ENCODE measurements at places on chromosomes 3 and 15.
A peak's percentile ranks its signal among the peaks of the same experiment; 100 is the strongest.

DNA sequence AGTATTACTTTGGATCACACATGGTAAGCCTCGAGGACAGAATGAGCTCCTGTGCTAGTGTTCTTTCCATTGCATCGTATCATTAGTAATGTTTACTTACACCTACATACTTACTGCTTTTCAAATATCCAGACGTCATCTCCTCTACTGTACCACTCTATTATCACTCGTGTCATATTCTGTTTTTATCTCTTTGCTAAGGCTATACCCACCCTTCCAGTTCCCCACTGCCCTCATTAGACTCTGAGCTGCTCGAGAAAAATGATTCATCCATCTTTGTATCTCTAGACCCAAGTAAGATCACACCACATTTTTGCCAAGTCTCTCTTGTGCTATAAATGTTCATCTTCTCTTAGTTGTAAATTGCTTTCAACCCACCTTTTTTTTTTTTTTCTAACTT lies 245.7 kb downstream of the TIGIT start:
- DNase-seq: no peak

- no peak for DNase-seq
Measured at GRCh38 chr15:25394898-25395297, 43.9 kb downstream of the UBE3A start.

GRCh38 chr3:23889386-23889785 lies 27.4 kb downstream of the NKIRAS1 start:
- DNase-seq: peak; percentile 45

DNA sequence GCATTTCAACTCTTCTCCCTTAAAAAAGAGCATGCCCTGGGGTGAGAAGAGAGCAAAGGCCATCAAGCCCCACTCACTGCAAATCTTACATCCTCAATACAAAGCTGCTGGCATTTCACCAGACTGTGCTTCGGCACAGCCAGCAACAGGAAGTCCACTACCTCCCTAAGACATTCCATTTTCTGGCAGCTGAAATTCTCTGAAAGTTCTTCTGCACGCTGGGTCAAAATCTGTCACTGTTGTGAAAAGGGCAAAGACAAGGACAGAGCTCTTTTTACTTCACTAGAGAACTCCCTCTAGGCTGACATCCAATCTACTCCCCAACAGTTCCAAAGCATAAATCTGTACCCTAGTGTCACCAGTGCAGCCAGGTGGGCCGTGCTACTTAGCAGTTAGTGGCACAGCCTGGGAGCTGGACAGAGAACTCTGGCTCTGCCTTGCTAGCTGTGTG lies 6.3 kb downstream of the MTMR10 start:
- DNase-seq: peak; percentile 34

GRCh38 chr3:52351762-52352368 lies 35.7 kb downstream of the DNAH1 start:
- DNase-seq: no peak

GRCh38 chr3:170697908-170698307 lies 112.0 kb upstream of the SLC7A14 start:
- no peak for DNase-seq

DNA sequence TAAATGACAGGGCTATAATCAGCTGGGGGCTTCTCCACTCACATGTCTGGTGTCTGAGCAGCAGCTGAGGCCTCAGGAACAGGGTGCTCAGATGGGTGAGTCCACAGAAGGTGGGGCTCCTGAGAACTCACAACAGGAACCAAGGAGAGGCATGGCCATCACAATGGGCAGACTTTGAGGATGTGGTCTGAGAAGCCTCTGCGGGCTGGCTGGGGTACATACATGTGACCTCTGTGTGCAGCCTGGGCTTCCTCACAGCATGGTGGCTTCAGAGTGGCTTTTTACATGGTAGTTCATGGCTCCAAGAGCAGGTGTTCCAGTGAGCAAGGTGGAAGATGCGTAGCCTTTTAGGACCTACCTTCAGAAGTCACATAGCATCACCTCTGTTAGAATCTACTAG lies 58.8 kb downstream of the TRPC1 start:
- DNase-seq: no peak

DNA sequence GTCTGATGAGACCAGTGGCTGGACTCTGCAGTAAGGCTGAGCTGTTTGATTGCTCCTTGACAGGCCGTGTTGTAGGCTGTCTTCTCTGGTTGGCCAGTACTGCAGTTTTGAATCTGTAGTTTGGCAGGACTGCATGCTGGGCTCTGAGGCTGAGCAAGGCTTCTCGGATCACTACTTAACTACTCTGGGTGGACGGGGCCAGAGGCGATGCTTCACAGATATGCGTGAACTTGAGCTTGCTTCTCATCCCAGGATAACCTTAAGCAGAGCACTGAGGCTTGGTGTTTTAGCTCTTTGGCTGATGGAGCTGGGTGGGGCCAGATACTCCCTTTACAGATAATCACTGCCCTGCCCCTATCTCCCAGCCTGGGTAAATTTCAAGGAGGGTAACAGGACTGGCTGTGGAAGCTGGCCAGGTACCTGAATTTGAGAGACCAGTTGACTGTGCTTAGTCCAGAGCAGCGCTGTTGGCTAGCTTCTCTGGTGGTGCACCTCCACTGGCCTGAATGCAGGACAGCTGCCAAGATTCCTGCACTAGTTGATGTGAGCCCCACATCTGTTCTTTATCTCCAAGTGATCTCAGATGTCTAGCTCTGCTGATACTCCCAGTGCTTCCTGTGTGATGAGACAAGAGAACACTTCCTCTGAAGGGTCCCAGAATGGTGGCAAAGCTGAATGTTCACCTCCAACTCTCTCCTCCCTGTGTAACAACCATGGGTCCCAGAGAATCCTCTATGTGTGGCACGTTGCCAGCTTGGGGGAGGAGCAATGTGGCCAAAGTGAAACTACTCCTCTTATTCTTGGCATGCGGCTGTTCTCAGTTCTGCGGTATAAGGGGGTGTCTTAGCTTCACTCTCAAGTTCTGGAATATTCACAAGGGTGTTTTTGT lies 37.9 kb downstream of the RPL39L start:
- DNase-seq: peak; percentile 62

DNA sequence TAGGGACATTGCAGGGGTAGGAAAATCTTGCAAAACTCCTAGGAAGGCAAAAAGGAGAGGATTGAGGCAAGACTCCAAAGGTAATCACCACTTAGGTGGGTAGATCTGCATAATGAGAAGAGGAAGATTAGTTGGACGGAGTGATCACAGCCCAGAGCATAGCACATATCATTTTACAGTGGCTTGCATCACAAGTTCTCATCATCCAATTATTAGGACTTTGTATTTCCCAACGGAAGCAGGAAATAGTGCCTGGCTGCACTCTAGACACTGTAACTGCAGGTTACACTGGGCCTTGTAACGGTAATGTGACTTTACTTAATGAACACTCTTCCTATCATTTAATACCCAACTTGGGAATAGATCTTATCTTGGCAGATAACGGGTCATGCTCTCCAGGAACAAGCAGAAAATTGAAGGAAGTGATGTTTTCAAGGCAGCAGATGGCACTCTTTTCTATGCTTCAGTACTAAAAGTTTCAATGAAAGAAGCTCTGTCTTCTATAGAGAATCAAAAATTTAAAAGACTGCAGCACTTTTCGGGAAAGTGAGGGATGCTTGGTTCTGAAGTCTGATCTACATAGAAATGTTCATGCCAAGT lies 101.9 kb upstream of the KCNMB2 start:
- DNase-seq: peak; percentile 3

DNA sequence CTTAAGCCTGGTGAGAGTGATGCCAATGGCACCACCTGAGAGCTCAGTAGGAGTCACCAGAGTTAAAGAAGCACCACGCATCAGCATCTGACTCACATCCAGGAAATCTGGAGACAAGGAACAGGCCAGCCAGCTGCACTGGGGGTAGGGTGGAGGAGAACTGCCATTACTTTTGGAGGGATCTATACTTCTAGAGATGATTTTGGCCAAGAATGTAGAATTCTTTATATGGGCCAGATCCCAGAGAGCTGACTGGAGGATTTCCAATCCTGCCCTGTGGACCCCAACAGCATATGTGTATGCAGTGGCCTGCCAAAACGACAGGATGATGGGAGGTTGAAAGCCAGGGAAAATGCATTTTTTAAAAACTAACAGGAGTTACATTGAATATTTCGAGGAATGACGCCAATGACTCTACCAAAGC lies 29.8 kb downstream of the CCR3 start:
- DNase-seq: no peak

GRCh38 chr15:48371550-48371949 lies 40.3 kb downstream of the DUT start:
- no peak for DNase-seq

- no peak for DNase-seq
Measured at GRCh38 chr3:145936971-145937370, 224.0 kb downstream of the PLOD2 start.

DNA sequence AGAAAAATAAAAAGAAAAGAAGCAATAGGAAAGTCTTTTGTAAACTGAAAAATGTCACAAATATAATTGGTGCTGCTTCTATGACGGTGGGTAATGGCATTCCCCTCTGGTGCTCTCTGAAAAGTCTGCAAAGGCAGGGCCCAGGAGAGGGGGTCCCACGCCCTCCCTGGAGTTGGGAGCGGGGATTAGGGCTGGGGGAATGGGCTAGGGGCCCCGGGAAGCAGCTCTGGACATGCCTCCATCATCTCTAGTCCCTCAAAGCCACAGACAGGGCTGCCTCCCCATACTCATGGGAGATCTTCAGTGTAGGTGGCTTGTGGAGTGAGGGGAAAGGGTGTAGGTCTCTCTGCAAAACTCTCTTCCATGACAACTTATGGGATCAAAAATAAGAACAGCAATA lies 7.8 kb upstream of the RHCG start:
- DNase-seq: no peak

DNA sequence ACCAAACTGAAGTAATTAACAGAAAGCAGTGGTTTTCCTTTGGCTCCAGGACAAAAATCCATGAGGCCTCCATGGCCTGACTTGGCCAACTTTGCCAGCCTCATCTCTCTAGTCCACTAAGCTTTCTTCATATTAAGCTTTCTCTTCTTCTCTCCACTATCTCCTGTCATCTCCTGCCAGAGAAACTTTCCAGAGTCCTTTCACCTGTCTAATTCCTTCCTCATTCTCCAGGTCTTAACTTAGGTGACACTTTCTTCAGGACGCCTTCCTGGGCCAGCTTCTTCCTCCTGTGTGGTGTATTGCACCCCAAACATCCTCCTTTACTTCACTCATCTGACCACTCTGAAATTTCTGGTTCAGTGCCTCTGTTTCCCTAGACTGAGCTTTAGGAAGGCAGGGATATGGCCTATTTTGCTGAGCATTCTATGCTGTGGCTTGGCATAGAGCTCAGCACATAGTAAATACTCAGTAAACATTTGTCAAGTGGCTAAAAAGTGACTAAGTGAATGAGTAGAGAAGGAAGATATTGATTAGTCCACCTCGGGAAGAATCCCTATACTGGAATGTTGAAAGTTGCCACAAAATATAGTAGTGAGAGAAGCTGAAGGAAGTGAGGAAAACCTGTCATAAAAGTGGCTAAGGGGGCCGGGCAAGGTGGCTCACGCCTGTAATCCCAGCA lies 34.6 kb upstream of the IGF2BP2 start:
- no peak for DNase-seq

DNA sequence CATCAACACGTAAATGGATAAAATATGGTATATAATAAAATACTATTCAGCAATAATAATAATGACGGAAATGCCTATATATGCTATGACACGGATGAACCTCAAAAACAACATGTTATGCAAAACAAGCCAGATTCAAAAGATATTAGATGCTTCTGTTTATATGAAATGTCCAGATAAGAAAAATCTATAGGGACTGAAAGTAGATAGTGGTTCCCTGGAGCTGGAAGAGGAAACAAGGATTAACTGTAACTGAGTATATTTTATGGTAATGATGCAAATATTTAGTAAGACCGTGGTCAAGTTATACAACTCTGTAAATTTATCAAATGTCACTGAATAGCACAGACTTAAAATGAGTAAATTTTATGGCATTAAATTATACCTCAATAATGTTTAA lies 25.8 kb upstream of the WDR49 start:
- no peak for DNase-seq

- no peak for DNase-seq
Measured at GRCh38 chr3:114404590-114404989, 110.8 kb downstream of the TIGIT start.

GRCh38 chr3:23758253-23758838 lies 47.4 kb upstream of the UBE2E1 start:
- no peak for DNase-seq

DNA sequence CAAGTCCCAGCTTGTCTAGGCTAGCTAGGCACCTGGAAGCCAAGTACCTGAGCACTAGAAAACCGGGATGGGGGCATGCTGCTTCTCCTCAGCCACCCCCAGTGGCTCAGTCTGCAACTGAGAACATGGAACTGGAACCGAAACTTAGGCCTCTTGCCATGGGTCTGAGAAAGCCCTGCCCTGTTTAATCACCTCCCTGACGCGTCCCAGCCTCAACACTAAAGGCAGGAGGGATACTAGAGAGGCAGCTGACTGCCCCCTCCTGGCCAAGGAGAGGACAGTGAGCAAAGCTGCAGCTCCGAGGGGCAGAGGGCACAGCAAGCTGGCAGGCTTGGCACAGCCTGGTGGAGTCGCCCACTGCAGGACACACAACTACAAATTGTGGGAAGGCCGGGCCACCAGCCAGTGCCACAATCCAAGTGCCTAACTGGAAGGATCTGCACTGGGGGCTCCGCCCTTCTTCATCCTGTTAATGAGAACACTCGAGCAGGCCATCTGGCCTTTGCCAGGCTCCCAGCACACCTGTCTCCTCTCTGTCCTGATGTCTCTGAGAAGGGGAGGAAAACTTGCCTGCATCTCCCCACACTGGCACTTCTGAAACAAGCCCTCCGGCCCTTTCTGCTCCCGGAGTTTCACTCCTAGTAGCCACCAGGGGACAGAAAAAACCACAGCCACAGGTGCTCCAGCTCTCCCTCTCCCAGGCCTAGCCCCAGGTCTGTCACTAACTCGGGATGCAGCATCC lies 53.7 kb downstream of the BDH1 start:
- DNase-seq: peak; percentile 78

DNA sequence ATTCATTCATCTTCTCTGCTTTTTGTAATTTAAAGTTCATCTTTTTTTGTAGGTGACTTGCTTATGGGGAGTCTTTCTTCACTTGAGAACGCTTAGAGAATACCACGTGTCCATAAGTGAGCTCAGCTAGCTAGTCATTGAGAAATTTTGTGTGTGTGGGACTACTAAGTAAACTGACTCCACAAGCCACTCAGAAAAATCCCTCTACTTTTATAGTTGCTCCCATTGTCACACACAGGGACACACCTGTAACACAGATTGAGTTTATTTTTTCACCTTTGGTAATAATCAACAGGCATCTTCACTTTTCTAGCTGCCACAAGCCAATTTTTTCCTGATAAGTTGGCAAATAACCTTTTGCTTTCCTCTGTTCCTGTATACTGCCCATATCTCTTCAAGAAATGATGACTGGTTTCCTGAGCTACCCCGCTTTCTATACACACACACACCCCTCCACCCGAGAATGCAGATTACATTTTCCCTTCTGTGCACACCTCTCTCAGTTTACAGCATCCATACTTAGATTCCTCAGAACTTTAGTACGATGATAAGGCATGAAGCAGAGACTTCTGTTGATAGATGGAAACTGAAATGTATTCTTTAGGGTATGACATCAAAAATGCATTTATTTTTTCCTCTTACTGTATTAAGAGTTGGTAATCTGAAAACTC lies 4.6 kb downstream of the TSC22D2 start:
- peak; percentile 87 for DNase-seq

GRCh38 chr3:38331257-38332022 lies 15.1 kb upstream of the XYLB start:
- DNase-seq: no peak
